ENCODE measurements at places on chromosomes 7 and 10.

DNA sequence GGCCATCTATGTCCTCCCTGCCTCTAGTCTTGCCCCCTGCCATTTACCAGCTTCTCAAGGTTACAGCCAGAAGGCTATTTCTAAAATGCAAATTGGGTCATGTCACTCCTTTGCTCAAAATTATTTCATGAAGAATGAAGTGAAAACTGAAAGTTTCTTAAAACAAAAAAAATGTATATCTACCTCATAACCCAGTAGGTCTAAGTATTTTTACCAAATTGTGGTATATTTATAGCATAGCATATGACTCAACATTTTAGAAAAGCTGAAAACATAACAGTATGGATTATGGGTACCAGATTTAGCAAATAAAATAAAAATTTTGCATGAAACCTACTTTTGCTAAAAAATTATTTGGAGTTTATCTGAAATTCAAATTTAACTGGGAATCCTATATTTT is 78.4 kb downstream of the SLC16A9 start:
- DNase-seq: no peak

DNA sequence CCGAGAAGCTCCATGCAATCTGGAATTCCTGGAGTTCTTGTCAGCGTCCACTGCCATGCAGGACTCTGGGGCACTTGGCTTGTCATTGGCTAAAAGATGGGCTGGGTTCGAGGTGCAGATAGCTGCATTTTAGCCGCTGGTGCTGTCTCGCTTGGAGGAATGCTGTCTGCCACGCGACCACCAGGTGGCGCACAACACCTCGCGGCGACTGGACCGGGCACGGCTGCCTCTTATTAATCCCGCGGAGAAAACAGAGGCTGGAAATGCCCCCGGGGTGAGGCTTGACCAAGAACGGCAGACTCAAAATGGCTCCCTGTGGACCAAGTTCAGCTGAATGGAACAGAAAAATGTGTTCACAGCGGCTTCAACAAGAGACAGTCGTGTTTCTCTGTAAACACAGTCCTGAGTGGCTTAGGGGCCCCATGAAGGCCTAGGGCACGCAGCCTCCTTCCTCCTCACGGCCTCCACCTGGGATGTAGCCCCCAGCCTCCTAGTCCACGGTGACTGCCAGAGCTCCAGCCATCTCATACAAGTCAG is 46.2 kb downstream of the AOC1 start:
- DNase-seq: peak; percentile 4

DNA sequence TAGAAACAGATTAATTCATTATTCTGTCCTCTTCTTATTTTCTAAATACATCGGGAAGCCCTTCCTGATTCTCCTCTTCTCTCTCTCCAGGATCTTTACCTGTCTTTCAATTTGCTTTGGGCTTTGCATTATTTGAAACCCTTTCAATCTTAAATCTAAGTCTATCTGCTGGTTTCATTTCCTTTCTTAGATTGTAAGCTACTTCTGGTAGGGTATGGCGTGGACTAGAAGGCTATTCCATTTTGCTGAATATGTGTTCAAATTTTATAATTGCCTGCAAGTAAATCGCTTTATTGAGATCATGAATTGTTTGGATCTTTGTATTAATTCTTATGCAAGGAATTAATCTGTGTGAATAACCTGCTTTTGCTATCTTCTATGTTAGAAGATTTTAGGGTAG is 11.1 kb downstream of the STAM start:
- DNase-seq: no peak

DNA sequence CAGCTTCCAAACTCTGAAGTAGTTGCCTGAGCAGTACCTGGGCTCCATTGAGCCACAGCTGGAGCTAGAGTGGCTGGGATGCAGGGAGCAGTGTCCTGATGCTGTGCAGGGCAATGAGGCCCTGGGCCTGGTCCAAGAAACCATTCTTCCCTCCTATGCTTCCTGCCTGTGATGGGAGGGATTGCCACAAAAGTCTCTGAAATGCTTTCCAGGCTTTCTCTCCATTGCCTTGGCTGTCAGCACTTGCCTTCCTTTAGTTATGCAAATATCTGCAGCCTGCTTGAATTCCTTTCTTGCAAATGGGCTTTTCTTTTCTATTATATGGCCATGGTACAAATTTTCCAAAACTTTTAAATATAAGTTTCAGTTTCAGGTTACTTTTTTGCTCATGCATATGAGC is 972.2 kb upstream of the MBL2 start:
- DNase-seq: no peak

DNA sequence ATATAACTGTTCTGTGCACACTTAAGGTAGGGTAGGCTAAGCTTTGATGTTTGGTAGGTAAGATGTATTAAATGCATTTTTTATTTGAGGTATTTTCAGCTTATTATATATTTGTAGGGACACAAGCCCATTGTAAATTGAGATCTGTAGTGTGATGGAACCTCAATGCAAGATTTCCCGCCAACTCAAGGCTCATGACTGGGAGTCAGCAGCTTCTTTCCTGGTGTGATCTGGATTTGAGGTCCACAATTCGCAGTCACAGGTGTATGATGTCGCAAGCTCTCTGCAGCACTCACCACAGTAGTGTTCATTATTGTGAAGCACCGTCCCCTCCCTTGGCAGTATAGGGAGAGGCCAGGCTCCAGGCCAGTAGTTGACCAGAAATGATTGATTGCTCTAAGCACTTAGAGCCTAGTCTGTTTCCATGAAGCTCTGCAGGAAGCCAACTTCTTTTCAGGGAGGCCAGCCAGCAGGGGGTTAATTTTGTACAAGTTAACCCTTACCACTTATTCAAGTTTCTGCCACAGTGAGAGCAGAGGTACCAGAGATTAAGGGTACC is 54.9 kb downstream of the SEM1 start:
- no peak for DNase-seq

DNA sequence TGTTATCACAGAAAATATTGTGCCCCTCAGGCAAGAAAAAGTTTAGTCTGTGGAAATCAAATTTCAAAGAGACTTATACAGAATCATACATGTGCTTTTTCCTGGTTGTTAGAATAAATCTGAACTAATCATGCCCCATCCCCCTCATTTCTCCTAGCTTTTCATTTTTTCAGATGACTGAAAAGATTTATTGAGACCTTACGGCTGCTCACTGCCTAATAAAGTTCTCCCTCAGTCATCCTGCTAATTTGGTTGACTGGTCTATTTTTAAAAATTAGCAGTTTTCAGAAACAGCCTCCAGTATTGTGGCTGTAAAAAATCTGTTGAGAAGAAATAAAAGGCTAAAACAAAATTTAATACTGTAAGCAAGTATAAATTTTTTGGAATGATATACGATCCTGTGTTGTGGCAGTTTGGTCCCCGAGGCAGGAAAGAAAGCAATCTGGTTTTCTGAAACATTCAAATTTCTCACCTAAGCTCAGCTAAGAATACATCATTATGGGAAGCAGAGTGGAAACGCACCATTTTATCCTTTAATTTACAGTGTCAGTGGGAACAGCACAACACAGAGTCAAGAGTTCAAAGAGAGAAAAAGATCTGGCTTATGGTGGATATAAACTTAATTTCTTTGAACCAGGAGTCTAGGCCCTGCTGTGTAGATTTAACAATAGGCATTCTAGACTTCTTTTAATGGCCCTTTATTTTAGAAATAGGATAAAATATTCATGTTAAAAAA is 144.4 kb downstream of the KCND2 start:
- no peak for DNase-seq

- DNase-seq: no peak
These were observed 159.2 kb upstream of the ITGB1 start for GRCh38 chr10:33117230-33117629.

GRCh38 chr7:37545619-37546534 is 97.2 kb upstream of the ELMO1 start:
- no peak for DNase-seq

- DNase-seq: no peak
These were observed 29.9 kb downstream of the ADRB1 start for GRCh38 chr10:114073395-114074186.

DNA sequence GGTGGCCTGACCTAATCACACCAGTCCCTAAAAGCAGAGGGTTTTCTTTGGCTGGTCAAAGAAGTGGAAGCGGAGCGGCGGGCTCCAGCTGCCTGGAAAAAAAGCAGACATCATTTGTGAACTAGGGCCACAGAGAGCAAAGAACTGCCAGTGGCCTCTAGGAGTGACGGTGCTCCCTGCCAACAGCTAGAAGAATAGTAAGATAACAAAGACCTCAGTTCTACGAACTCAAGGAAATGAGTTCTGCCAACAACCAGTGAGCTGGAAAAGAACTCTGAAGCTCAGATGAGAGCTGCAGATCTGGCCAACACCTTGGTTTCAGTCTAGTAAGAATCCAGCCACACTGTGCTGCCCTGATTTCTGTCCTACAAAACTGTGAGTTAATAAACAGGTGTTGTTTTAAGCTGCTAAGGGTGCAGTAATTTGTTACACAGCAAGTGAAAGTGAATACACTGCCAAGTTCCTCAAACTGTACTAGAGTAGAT is 178.0 kb downstream of the SRPK2 start:
- no peak for DNase-seq

- no peak for DNase-seq
These were observed 92.8 kb upstream of the PPIF start for GRCh38 chr10:79254333-79255006.

- DNase-seq: no peak
These were observed 40.6 kb upstream of the PITRM1 start for GRCh38 chr10:3213208-3213607.

- no peak for DNase-seq
These were observed 40.2 kb upstream of the SLC26A3 start for GRCh38 chr7:107843184-107843583.
